HAP-1 (cell line): ENCODE measurements at places on chromosomes 7 and 10.

DNA sequence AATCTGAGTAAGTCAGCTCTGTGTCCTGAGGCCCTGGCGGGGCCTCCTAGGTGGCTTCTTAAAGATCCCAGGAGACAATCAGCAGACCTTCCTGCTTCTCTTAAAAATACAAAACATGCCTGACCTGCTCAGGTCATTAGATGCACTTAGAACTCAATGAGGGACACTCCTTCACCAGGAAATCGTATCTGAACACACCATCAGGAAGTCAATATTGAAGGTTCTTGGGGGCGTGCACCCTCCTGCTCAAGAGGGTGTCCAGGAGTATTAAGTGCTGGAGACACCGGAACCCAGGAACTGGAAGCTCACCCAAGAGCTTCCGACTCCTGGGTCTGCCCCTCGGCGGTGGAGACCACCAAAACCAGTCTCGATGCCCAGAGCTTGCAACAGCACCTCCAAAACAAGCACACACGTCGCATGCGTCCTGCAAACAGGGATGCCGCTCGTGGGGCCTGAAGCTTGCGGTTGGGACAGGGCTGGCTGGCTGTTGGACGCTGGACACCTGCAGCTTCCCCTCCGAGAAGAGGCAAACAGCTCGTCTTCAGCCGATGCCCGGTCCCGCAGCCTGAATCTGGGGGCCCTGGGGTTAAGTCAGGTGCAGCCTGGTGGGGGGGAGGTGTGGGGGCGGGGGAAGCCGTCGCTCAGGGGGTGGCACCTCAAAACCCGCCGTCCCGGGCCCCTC lies 803 bp downstream of the RAPGEF5 start:
- DNase-seq: no peak

GRCh38 chr10:127040756-127041155 lies 135.5 kb downstream of the DOCK1 start:
- DNase-seq: no peak

GRCh38 chr7:81447351-81447952 lies 322.4 kb downstream of the HGF start:
- DNase-seq: peak; percentile 61

GRCh38 chr10:129161150-129161549 lies 305.9 kb upstream of the MGMT start:
- peak; percentile 8 for DNase-seq

GRCh38 chr10:116287906-116288501 lies 15.0 kb upstream of the GFRA1 start:
- peak; percentile 9 for DNase-seq

DNA sequence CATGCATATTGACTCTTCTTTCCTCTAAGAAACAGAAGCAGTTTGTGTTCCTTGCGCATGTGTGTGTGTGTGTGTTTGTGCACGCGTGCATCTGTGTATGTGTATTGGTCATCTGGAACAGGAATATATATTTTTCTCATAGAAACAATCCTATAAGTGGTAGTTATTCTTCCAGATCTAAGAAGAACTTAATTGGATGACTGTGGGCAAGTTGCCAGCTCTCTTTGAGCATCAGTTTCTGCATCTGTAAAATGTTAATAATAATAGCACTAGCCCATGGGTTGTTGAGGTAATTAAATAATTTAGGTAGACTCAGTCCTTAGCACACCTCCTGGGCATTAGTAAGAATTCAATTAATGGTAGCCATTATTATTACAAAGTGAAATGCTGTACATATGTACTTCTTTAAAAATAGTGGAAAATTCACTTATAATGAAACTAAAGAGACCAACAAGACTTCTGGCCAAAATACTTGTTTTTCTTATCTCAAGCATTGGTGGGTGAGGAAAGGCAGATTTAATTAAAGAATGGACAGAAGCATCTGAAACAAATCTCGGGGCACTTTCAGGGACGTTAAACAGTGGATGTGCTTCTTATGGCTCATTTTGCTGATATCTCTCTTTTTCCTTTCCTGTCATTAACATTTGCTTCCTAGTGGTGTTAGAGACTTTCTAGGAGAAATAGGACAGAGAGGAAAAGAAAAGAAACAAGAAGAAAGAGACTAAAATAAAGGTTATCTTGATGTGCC lies 124.9 kb upstream of the HABP2 start:
- no peak for DNase-seq

GRCh38 chr7:155881471-155882350 lies 69.4 kb upstream of the SHH start:
- no peak for DNase-seq

GRCh38 chr7:40483630-40484029 lies 348.8 kb downstream of the SUGCT start:
- DNase-seq: no peak

DNA sequence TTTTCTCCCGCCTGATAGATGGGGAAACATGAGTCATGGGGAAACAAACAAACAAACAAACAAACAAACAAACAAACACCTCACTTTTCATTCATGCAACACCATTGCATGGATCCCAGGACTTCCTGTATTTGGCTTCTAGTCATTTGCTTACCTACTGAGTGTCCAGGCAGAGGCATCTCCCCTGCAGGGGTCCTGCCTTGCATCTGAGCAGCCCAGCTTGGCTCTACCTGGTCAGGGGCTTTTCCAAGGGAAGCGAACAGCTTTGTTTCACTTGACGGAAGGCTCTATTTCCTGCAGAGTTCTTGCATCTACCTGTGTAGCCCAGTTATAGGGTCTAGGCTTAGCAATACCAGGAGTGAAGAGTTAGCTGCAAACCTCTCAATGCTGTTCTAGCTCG lies 374.2 kb downstream of the GATA3 start:
- no peak for DNase-seq

DNA sequence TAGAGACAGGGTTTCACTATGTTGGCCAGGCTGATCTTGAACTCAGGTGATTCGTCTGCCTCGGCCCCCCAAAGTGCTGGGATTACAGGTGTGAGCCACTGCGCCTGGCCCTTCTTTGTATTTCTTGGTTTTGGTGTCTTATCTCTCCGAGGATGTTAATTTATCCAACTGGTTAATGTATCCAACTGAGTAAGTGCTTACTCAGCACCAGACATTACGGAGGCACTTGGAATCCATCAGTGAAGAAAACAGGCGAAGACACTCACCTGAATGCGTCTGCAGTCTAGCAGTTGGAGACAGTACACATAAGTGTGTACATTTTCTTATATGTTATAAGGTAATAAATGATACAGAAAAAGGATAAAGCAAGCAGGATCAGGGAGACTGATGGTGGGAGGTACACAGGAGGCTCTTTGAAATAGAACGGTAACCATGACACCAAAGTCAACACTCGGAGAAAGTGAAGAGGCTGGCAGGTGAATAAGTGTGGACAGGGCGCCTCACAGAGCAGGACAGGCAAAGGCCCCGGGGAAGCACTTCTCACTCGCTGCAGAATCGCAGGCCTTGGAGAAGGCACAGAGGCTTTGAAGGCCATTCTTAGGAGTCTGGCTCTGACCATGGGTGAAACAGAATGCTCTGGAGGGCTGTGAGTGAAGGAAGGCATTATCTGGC lies 73.1 kb downstream of the LANCL2 start:
- no peak for DNase-seq

DNA sequence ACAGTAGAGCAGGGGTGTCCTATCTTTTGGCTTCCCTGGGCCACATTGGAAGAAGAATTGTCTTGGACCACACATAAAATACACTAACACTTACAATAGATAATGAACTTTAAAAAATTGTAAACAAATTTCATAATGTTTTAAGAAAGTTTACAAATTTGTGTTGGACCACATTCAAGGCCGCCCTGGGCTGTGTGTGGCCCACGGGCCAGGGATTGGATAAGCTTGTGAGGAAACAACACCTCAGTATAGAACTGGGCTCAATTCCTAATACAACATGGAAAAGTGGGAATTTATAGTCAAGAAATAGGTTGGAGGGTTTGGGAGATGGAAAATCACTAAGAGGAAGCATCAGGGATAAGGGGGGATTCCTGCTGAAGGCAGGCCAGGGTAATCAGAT lies 17.7 kb downstream of the ZNF277 start:
- no peak for DNase-seq

DNA sequence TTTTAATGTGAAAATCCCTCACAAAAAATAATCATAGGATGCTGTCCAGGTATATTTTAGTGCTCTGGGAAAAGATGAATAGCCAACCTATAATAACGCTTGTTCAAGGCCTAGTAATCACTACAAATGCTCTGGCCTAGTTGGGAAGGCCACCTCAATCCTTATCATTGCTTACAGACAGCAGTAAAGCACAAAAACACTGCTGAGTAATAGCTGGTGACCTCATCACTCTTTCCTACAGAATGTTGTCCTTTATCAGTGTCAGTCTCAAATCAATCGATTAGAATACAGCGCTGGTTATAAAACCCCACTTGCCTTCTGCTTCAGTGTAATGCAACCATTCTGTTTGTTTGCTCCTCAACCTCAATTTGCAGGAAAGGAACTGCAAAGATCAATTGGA lies 72.6 kb upstream of the STEAP1 start:
- DNase-seq: no peak

- DNase-seq: no peak
These were observed 109.4 kb upstream of the ACBD5 start for GRCh38 chr10:27349987-27350386.

GRCh38 chr10:76879116-76879913 lies 758.3 kb downstream of the KCNMA1 start:
- DNase-seq: no peak

- DNase-seq: peak; percentile 48
These were observed 2.6 kb downstream of the LUC7L2 start for GRCh38 chr7:139362302-139362701.

DNA sequence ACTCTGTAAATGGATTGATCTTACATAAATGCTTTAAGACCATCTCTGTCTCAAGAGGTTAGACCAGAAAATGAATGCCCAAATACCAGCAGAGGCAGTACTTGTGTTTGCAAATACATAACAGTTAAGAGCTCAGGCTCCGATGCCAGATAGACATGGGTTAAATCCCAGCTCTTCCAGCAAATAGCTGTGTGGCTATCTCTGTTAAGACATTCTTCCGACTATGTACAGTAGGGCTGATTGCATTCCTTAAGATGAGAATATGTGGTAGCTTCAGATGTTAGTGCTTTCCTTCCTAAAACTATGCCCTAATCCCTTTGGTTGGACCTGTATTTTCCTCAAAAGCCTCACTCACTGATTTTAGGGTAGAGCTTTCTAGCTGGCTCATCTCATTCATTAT lies 2.2 kb downstream of the IDE start:
- no peak for DNase-seq

GRCh38 chr10:77925410-77925794 lies 1.2 kb downstream of the DLG5 start:
- DNase-seq: no peak

- DNase-seq: no peak
These were observed 175.3 kb upstream of the SEMA3E start for GRCh38 chr7:83824214-83824613.

DNA sequence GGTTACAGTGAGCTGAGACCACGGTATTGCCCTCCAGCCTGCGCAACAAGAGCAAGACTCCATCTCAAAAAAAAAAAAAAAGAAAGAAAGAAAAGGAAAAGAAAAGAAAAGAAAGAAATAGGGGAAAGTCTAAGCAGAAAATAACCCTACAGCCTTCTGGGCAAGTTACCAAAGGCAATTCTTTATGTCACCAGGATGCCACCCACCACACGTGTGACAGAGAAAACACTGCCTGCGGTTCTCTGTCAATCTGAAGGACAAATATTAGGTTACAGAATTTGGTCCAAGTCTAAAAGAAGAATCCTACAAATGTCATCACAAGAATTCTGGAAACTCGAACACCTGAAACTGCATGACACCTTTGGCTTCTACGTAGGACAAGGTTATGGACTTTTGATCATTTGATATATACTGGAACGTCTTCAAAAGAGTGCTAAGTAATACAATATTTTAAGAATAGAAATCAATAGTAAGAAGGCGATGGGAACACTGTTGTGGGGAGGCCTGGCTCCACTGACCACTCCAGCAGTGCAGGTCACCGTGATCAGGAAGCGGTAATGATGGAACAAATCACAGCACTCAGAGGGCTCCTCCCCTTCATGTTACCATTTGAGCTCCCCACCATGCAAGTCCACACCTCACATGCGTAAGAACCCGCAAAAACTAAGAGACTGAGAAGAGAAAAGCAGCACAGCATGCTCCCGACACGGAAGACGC lies 75.8 kb downstream of the MAD1L1 start:
- no peak for DNase-seq

- no peak for DNase-seq
These were observed 4.2 kb downstream of the RNF133 start for GRCh38 chr7:122694697-122695096.

- DNase-seq: no peak
These were observed 420.5 kb upstream of the CNTNAP2 start for GRCh38 chr7:145696071-145696470.

DNA sequence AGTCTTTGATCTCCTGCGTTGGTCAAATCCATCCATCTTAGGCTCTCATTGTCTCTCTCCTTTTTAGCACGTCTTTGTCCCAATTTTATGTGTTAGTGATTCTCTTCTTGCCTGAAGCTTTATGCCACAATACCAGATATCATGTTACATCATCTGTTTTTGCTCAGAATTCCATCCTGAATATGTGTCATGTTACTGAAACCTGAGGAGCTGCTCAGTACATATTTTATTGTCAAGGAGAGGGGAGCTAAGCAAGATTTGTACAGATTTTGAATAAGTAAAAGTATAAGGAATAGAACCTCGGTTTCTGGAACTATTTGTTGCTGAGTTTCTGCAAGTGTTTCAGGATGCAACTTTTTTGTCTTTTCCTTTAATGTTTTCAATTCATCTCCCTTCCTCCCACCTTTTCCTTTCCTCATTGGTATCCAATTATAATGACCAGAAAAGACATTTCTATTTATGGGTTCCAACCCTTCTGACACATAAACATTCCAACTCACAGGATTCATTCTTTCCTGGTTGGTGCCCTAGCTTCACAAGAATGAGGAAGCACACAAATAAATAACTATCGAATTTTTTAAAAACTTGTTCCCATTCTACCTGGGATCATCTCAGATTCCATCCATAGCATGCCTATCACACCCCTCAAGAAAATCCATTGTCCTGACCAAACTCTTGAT lies 291.8 kb downstream of the CRPPA start:
- DNase-seq: peak; percentile 68

DNA sequence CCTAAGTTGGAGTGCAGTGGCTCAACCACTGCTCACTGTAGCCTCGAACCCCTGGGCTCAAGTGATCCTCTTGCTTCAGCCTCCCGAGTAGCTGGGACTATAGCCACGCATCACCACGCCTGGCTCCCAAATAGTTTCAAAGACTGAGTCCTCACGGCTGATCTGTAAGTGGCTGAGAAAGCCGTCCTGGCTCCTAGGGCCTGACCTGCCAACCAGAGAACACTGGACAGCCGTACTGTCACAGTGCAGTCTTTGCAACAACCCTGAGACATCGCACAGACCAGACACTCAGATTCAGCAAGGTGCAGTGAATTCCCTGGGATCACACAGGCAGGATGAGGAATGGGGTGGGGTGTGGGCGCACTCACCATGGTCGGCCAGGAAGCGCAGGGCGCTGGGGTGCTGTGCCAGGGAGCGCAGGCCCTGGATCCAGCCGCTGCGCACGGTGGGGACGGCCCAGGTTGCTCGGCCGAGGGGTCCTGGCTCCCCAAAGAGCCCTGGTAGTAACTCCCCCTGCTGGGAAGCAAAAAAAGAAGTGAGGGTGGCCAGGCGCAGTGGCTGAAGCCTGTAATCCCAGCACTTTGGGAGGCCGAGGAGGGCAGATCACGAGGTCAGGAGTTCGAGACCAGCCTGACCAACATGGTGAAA lies 10.7 kb downstream of the BRAT1 start:
- DNase-seq: no peak

- no peak for DNase-seq
These were observed 257.6 kb upstream of the TEX47 start for GRCh38 chr7:89053130-89053529.

- no peak for DNase-seq
These were observed 74.8 kb downstream of the SVIL start for GRCh38 chr10:29559996-29560395.

- no peak for DNase-seq
These were observed 123.5 kb downstream of the GLCCI1 start for GRCh38 chr7:8092140-8092539.
